ENCODE measurements at places on chromosomes 12 and 14.

DNA sequence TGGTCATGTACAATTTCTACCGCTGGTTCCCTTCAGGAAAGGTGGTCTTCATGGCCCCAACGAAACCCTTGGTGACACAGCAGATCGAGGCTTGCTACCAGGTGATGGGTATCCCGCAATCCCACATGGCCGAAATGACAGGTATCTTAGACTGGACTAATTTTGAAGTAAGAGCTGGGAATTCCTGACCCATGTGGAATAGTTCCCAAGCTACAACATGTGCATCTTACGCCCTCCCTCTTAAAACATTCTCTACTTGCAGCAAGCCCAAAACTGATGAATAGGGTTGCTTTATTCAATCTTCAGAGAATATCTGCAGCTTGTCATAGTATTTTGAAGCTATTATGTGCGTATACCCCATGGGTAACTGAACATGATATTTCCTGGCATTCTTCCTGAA is 669 bp downstream of the FANCM start:
- no peak for DNase-seq

DNA sequence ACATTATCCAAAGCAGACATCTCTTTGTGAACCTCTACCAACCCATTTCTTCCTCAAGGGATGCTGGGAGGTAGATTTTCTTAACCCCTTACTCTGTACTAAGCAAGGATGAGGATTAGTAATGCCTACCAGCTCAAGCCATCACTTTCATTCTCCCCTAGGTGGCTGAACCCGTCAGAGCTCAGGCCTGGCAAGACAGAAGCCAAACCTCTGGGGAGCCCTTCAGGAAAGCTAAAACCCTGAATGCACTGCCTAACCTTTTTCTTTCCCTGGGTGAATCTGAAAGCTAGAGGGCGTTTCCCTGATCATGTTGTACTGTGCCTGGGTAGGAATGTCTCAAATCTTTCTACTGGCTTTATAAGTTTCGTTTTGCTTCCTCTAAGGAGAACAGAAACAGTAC is 617.3 kb downstream of the RPL10L start:
- DNase-seq, result no peak

- DNase-seq, result no peak
These were observed 2.8 kb upstream of the AQP2 start for GRCh38 chr12:49947593-49948226.

DNA sequence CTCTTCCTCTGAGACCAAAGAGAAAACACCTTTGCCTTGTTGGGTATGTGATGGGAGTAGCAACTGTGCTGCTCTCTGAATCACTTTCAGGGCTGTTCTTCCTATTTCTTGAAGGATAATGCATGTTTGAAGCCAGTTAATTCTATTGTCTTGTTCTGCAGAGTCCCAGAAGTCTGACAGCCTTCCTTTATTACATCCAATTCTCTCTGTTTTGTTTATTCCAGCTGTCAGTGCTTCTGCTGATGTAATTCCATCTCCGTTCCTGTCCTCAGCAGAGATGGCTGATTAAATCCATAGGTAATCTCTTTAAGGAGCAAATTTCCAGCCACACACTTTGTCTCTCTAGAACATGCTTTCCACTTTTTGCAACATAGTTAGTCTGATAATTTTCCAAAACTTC is 59.7 kb downstream of the MGAT4C start:
- no peak for DNase-seq

DNA sequence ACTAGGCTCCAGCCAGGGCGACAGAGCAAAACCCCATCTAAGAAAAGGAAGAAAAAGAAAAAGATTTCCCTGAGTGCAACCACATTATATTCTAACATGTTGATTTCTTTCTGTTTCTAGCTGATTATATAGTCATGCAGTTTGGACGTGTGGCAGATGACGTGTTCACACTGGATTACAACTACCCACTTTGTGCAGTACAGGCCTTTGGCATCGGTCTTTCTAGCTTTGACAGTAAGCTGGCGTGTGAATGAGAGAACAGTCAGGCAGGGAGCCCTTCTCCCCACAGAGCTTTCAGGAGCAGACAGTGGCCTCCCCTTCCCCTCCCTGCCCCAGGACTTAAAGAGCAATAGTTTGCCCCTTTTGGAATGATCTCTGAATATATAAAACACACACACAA is 20.0 kb upstream of the TEAD4 start:
- no peak for DNase-seq

GRCh38 chr12:57044889-57045288 is 5.0 kb downstream of the MYO1A start:
- no peak for DNase-seq

DNA sequence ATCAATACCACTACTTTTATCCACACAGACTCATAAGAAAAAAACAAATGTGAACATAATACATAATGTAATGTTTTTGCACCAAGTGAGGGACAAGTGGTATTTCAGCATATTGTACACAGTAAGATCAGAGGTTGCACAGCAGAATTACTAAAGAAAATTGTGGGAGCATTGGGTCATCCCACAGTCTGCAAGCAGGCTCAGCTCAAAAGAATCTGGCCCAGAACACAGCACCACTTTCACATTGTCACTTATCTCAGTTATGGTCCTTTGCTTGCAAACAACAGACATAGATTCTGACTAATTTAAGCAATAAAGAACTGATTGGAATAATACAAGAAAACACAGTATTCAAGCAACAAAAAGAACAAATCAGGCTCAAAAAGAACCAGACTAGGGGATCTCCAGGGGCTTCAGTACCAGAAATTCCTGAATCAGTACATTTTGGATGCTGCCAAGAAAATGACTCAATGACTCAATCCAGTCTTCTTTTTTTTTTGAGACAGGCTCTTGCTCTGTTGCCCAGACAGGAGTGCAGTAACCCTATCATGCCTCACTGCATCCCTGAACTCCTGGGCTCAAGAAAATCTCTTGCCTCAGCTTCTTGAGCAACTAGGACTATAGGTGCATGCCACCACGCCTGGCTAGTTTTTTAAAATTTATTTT is 42.9 kb upstream of the EEA1 start:
- no peak for DNase-seq

DNA sequence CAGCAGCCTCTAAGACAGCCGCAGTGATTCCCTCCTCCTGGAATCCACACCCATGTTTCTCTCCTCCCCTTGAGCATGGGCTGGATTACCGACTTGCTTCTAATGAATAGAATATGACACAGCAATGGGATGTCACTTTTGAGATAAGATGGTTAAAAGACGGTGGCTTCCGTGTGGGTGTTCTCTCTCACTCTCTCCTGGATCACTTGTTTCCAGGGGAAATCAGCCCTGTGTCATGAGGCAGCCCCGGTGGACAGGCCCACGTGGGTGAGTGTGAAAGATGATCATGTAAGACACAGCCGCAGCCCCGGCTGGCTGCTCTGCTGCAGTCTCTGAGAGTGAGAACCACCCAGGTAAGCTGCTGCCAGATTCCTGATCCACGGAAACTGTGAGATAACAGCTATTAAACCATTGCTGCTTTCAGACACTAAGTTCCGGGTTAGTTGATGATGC is 10.7 kb downstream of the MOAP1 start:
- no peak for DNase-seq

DNA sequence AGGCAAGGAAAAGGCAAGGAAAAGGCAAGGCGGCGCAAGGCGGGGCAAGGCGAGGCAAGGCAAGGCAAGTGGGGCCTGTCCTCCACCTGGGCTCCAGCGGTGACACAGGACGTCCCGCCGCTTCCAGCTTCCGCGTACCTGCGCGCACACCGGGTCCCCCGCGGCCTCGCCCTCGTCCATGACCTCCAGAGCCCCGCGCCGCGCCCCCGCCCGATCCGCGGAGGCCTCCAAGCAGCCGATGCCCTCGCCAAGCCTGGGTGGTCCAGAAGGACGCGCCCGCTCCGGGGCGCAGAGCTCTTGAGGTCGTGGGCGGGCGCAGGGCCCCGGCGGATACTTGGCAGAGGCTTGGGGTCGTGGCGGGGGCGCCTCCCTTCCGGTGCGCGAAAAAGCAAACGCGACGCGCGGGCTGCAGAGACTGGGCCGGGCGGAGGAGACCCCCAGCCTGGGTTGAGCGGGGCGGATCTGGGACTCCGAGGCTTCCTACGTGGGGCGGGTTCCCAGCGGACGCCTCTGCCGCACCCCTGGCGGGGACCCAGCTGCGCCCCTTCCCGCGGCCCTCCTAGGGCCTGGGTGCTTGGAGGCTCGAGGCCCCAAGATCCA is 60.8 kb upstream of the EIF5 start:
- no peak for DNase-seq

- no peak for DNase-seq
These were observed 37.3 kb downstream of the MGST1 start for GRCh38 chr12:16384732-16385131.

- DNase-seq, result no peak
These were observed 19.1 kb upstream of the RIN3 start for GRCh38 chr14:92494512-92494911.

- DNase-seq, result no peak
These were observed 311.8 kb downstream of the RPAP3 start for GRCh38 chr12:47394070-47394469.

- DNase-seq, result peak; percentile 54
These were observed 11.8 kb upstream of the OR6S1 start for GRCh38 chr14:20652996-20653975.

DNA sequence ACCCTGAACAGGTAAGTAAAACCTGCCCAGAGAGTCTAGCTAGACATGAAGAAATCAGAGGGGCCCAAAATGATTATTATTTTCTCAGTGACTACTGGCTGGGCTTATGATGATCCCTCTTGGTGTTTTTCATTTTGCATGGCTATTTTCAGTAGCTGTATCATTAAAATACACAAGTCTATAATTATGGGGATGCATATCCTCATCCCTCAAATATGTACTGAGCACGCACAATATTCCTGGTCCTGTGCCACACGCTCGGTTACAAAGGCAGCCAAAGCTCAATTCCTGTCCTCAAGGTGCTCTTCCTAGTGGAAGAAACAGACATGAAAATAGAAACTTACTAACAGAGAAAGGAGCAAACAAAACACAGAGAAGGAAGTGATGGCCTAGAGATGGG is 180.0 kb downstream of the DAD1 start:
- no peak for DNase-seq

GRCh38 chr12:68495336-68496070 is 115.2 kb upstream of the RAP1B start:
- no peak for DNase-seq

GRCh38 chr12:95504140-95504539 is 30.2 kb downstream of the METAP2 start:
- DNase-seq, result no peak

DNA sequence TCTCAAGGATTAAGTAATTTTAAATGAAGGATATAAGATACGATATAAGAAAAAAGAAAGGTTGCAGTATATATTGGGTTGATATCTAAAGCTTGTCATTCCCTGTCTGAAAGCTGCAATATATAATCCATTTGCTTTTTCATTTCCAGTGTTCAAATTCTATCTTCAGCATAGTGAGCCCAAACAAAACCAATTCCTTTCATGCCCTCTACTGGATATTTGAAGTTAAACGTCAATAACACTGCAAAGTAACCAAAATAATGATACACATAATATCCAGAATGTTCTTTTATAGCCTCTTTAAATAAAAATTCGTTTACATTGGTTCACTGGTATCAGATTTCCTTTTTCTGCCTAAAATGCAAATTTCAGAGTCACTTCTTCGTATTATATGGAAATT is 64.5 kb upstream of the DAAM1 start:
- no peak for DNase-seq

DNA sequence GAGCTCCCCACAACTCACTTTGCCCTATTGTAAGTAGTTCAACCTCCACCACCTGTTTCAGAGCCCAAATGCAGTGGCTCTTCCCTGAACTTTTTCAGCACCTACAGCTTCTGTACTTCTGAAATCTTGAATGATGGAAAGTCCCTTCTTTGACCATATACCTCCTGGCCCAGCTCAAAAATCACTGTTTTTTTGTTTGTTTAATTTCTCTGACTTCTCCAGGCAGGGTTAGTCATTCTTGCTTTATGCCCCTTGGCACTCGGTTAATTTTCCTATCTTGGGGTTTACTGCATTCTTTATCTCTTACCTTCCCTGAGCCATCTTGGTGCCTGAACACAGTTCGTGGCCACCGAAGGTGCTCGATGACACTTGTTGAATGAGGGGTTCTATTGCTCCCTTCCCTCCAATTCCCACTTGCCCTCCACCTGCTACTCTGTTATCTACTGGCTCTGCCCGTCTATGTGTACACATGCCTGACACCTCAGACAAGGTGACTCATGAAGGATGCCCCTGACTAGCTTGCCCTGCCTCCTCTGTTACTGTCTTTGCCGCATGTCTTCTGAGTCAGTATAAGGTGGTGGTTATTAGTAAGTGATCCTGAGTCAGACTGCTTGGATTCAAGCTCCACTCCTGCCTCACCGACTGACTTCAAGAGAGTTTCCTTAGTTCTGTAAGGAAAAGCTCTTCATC is 4.4 kb downstream of the AMHR2 start:
- no peak for DNase-seq

Data from CD4-positive, alpha-beta T cell treated with Interleukin-21 for 1 hour (primary cell).